Stimulated activated CD8-positive, alpha-beta memory T cell treated with anti-CD3 and anti-CD28 coated beads, Interleukin-2, amount 100 ng/mL, for 1 hour (primary cell): ENCODE measurements at places on chromosomes 13 and 19.
A peak's percentile ranks its signal among the peaks of the same experiment; 100 is the strongest.

GRCh38 chr19:48962029-48962848 lies 2.9 kb upstream of the FTL start:
- no peak for DNase-seq

DNA sequence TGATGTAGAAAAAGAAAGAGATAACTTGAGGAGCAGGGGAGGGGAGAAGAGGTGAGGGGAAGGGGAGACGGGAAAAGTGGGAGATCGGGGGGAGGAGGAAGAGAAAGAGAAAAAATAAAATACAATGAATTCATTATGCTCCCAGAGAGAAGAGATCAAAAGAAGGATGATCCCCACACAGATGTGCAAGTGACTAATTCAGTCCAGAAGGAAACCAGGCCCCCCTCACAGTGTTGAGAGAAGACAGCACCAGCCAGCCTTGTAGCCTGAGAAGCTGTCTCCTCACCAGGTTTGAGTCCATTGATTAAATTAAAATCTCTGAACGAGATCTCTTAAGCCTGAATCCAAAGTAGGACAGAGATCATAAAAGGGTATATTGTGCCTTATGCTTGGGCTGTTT lies 333.7 kb upstream of the NBEA start:
- no peak for DNase-seq

- DNase-seq, result no peak
Observed at GRCh38 chr19:16825312-16826052, 3.7 kb upstream of the SIN3B start.

GRCh38 chr13:114124921-114125320 lies 7.5 kb downstream of the RASA3 start:
- DNase-seq, result peak; percentile 47

DNA sequence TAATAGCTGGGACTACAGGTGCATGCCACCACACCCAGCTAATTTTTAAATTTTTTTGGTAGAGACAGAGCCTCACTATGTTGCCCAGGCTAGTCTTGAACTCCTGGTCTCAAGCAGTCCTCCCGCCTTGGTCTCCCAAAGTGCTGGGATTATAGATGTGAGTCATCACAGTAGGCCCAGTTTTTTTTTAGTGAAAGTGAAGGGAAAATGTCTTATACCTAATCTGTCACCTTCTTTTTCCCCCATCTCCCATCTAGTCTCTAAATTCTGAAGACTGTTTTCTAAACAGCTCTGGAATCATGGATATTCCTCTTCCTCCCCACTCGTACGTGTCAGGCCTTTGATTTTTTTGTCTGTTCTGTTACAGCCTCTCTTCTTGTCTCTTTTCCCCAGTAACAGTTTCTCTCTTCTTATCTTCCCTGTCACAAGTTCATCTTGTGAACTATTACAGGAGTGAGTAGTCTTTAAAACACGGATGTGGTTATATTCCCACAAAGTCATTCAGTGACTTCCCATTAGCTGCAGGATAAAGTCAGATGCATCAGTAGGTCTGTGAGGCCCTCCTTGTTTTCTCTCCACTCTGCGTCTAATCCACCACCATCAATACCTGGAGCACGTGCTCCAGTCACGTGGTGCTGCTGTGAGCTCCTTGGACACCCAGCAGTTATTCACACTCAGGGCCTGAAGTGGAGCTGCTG lies 2.9 kb downstream of the CDC16 start:
- no peak for DNase-seq

DNA sequence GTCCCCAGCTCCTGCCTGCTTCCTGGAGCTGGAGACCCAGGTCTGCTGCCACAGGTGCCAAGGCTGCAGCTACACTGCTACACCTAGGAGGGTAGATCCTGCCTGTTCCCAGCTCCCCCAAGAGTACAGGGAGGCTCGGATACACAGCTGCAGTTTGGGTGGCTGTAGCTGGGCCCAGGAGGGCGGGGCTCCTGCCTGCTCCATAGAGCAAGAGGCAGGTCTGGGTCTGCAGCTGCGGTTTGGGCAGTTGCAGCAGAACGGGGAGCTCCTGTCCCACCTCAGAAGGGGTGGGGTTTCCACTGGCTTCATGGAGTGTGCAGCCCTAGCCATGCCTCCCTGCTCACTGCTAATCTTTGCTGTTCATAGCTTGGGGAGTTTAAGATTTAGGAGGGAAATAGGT lies 199.0 kb downstream of the NUFIP1 start:
- no peak for DNase-seq

DNA sequence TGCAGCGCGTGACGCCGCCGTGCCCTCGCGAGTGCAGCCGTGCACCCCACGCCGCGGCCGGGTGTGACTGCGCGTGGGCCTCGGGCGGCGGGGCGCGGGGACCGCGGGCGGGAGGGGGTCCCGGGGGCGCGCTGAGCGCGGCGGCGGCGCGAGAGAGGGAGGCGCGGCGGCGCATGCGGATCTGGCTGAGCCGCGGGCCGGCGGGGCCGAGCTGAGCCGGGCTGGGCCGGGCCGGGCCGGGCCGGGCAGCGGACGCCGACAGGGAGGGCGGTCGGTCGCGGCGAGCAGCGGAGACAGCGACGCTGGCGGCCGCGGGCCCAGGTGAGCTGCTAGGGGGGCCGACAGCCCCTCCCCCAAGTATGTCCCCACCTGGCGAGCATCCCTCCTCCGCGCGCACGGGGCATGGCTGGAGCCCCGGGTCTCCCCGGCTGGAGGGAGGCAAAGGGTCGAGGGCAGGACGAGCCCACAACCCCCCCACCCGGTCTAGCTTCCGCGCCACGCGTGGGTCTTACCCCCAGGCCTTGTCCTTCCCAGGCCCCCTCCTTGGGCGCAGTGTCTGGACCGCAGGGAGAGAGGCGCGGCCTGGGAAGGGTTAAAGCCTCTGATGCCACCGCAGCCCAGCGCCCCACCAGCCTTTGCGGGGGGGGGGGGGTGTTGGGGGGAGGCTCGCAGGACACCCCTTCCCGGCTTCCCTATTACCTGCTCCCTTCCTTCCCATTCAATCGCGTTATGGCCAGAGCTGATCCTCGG lies at the start of gene SPTBN4:
Gene SPTBN4 (plus strand): TSS at position 17 of the 750 bp plus-strand sequence. CDS start 5,621 bp downstream, outside the sequence.
- DNase-seq, result no peak

GRCh38 chr19:40780582-40780981 lies 2.5 kb downstream of the RAB4B start:
- no peak for DNase-seq

DNA sequence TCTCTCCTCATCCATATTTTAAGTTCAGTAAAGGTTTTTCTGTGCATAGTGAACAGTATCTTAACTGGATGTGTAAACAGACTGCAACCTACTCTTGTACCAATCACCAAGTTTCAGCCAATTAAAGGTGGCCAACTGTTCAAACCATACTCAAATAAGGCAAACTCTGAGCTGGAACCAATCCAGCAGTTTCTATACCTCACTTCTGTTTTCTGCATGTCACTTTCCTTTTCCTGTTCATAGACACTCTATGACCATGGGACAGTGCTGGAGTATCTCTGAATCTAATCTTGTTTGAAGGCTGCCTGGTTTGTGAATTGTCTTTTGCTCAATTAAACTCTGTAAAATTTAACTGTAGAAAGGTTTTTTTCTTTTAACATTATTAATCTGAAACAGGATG lies 470.3 kb upstream of the SLITRK6 start:
- no peak for DNase-seq

GRCh38 chr19:47832723-47833122 lies 11.0 kb downstream of the CRX start:
- no peak for DNase-seq

- DNase-seq, result no peak
Observed at GRCh38 chr19:43524922-43525835, 1.8 kb downstream of the ETHE1 start.

DNA sequence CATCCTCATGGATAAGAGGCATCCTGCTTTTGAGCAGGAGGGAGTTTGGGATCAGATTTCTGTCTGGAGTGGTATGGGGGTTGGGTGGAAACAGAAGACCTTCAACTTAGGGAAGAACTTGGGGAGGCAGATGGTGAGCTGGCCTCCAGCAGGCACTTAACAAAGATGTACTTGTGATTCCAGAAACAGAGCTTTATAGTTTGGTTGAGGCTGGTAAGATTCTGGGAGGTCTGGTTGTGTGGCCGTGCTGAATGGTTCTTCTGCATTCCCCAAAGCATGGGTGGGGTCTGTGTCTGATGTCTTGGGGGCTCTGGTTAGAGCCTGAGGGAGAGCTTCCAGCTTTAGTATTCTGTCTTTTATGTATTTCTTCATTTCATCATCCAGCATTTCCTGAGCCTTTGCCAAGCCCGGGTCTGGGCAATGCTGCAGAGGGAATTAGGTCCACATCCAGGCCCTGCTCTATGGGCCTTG lies 4.8 kb downstream of the MEGF8 start:
- no peak for DNase-seq

GRCh38 chr13:109840201-109840892 lies 54.0 kb upstream of the IRS2 start:
- DNase-seq, result no peak

- DNase-seq, result no peak
Observed at GRCh38 chr13:53197424-53197823, 168.8 kb downstream of the OLFM4 start.

- no peak for DNase-seq
Observed at GRCh38 chr19:3625996-3626472, 556 bp downstream of the CACTIN start.

- DNase-seq, result no peak
Observed at GRCh38 chr13:27918918-27919658, 712 bp upstream of the PDX1 start.

DNA sequence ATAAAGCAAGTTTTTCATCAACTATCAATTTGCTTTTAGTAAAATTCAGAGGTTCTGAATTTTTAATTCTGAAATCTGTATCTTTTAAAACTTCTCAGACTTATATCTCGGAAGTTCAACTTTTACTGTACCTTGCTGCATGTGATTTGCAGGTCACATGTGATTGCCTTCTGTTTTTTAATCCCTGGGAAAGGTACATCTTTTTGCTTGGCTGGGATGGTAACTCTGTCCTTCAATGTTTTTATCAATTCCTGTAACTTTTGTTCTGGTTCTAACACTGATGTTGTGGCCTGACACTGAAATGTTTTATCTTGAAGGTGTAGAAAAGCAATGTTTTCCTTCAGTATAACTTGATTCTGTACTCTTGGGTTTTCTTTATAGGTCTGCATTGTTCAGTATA lies 16.2 kb upstream of the NAA16 start:
- DNase-seq, result no peak

DNA sequence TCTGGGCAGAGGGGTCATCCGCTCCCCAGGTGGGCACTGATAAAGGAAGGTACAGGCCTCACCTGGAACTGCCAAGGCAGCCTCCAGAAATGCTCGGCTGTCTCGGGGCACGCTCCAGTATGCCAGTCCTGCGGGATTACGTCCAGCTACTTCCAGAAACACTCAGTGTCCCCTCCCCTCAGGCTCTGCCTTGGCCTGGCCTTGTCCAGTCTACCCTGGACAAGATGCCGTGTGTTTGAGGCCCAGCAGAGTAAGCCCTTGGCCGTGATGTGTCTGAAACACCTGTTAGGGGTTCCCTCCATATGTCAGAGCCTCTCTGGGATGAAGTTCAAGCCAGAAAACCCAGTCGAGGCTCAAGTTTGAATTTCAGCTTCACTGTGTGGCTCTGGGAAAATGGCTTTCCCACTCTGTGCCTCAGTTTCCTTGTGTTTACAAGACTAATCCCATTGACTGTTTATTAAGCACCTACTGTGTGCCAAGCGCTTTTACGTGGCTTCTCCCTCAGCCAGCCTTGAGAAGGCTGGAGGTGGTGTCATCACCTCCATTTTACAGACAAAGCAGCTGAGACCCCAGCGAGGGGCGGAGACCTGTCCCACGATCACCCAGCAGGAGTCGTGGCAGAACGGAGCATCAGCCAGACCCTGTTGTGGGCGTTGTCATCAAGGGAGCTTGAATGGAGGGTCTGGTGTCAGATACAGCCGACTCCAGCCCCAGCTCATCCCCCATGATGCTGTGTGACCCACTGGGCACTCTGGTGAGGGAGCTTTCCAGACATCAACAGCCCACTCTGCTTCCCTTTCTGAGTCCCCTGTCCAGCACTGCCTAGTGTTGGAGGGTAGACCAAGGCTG lies 2.0 kb upstream of the PIK3R2 start:
- DNase-seq, result no peak

DNA sequence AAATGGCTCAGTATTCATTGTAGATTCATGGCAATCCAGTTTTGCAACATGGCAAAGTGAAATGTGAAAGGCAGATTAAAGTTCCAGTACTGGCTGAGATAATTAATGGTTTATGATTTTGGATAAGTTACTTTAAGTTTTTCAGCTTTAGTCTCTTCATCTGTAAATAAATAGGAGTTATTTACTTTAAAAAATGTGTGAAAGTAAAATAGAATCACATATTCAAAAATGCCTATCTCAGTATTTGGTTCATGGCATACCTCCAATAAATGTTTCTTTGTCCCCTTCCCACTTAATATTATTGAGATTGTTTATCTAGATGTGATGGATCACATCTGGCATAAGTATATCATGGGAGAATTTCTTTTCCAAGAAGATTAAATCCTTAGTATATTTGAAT lies 426.0 kb downstream of the GPC5 start:
- no peak for DNase-seq

DNA sequence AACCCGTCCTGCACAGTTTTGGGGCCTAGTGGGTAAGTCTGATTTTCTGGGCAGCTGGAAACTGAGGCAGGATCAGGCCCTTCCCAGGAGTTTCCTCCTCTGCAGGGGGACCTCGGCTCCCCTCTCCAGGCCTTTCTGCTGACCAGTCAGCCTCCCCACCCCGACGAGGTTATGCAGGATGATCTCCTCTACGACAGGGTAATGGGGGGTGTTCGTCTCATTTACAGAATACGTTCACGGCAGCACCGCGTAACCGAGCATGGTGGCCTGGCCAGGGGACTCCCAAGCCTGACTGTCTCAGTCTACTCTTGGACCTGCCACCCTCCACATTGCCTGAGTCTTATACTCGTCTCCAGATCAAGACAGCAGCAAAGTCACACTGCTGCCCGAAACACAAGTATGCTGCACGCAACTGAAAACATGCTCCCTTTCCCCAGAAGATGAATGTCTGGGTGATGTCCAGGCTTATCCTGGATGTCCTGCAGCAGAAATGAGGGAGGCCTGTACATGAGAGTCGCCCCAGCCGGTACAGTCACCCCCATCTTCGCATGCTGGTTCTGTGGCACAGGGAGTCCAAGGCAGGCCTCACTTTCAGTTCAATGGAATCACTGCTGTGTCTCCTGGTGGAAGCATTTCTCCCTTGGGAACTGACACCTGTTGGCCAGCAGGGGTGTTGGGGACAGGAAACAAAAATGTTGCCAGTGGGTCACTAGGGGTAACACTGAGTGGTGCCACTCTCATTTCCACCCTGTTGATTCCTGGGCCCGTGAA lies 120.8 kb downstream of the SOX1 start:
- DNase-seq, result no peak

- no peak for DNase-seq
Observed at GRCh38 chr19:8004723-8005513, 523 bp downstream of the ELAVL1 start.

DNA sequence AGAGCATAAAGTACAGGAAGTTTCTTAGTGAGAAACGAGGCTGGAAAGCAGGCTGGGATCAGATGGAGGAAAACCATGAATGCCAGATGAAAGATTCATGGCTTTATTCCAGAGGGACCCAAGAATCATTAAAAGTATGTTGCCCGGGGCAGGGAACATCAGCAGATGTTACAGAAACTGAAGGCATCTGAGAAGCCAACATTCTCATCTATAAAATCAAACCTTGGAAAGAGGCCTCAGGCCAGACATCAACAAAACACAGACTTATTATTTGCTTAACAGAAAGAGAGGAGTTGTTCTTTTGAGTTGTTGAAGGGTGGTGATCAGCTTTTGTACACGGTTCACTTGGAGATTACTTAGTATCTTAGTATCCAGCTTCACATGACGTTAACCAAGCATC lies 543.6 kb downstream of the RFC3 start:
- no peak for DNase-seq

- DNase-seq, result no peak
Observed at GRCh38 chr13:24348797-24349515, 39.6 kb downstream of the C1QTNF9 start.

GRCh38 chr13:97225533-97225932 lies 3.4 kb downstream of the MBNL2 start:
- DNase-seq, result no peak
